ENCODE measurements at places on chromosomes 2 and 18.

DNA sequence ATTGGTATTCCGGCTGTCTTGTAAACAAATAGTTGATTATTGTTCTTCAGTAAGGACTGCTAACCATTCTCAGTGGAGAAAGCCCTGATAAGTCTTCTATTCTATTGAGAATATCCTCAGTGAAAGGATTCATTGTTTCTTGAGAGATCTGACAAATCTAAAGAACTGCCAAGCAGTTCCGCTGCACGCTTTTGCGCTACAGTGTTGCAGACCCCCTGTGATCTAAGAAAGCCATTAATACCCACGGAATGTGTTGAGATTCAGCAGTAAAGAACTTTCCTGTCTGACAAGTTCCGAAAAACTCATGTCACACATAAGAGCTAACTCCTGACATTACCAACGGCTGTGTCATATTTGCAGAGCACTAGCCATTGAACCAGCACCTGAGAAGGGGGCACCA, 63.8 kb downstream of the ZNF236 start:
- DNase-seq, result no peak

DNA sequence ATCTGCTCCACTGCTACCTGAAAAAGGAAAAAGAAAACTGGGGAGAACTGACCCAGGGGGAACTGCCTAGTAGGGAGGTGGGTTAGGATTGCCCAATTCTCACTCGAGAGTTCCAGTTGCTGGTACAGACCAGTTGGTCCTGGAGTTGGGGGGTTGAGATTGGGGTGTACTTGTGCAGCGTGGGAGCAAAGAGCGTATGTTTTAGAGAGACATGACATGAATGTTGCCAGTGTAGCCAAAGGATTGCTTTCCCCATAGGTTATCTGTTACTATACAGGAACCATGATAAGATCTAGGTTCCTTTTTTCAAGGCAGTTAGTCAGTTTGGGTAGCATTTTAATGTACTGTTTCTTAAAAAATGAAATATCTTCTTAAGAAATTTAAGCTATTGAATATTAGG, 68.6 kb downstream of the APLF start:
- DNase-seq, result no peak

DNA sequence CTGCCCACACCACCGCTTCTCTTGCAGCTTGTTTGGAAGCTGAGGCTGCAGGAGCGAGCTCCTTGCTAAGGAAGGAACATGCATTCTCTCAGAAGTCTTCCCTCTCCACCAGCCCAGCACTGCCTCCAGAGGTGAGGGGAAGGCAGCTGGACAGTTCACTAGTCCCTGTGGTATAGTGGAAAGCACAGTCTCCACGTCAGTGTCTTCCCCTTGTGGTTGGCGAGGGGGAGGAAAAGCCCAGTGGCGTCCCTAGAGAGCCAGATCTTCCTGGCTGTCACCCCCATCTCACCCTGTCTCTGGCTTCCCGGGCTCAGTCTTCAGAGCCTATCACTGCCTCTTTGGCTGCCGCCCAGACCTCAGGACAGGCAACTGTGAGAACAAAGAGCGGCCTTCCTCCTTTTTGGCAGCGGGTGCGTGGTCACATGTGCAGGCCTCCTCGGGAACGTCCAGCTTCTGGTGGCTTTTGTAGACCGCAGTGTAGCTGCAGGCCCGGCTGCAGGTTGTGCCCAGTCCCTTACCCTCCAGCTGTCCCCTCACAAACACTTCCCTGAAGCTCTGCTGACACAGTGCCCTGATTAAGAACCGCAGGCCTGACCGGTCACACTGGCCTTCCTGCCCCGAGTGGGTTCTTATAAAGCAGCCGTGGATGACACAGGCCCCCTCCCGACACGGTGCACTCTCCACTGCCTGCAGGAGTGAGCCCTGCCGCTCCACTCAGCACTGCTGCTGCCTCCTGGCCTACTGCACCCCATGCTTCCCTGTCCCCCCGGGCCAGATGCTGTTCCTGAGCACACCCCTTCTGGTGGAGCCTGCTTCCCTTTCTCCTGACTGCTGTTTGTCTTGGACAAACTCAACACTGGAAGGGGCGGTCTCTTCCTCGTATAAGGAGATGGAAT, 90.9 kb downstream of the RNF144A start:
- no peak for DNase-seq

DNA sequence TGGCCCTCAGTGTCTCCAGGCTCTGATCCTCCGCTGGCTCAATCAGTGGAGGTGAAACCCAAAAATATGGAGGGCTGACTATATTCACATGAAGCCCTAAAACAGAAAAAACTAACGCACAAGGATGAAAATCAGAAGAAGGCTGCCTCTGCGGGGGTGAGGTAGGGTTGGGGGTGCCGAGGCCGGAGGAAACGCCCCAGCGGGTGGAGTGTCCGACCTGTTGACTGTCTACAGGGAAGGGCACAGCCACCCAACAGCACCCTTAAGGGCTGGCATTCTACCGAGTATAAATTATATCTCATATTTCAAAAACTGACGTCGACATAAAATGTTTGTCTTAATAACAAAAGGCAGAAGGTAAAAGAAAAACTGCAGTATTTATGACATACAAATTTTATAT, 223.5 kb downstream of the HDAC4 start:
- DNase-seq, result no peak

- DNase-seq, result no peak
Measured at GRCh38 chr2:148853458-148853857, 21.6 kb upstream of the KIF5C start.

- DNase-seq, result no peak
Measured at GRCh38 chr2:20669562-20670314, 2.8 kb downstream of the GDF7 start.

DNA sequence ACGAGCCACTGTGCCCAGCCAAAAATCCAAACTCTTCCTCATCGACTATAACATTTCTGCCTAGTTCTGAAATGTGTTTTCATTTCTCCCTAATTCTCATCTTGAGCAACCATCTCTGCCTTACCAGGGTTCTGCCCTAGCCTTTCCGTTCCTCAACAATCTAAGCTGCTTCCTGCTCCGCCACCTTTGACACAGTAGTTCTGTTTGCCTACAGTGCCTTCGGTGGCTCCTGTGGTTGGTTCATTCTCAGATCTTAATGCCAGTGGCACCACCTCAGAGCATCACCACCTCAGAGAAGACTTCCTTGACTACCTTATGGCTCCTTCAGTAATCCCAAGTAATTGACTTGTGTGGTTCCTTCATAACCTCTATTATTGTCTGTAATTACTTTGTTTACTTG, 3.8 kb downstream of the SOCS6 start:
- no peak for DNase-seq
